T-helper 17 cell (primary cell): ENCODE measurements at places on chromosomes 16 and 17.
A peak's percentile ranks its signal among the peaks of the same experiment; 100 is the strongest.

DNA sequence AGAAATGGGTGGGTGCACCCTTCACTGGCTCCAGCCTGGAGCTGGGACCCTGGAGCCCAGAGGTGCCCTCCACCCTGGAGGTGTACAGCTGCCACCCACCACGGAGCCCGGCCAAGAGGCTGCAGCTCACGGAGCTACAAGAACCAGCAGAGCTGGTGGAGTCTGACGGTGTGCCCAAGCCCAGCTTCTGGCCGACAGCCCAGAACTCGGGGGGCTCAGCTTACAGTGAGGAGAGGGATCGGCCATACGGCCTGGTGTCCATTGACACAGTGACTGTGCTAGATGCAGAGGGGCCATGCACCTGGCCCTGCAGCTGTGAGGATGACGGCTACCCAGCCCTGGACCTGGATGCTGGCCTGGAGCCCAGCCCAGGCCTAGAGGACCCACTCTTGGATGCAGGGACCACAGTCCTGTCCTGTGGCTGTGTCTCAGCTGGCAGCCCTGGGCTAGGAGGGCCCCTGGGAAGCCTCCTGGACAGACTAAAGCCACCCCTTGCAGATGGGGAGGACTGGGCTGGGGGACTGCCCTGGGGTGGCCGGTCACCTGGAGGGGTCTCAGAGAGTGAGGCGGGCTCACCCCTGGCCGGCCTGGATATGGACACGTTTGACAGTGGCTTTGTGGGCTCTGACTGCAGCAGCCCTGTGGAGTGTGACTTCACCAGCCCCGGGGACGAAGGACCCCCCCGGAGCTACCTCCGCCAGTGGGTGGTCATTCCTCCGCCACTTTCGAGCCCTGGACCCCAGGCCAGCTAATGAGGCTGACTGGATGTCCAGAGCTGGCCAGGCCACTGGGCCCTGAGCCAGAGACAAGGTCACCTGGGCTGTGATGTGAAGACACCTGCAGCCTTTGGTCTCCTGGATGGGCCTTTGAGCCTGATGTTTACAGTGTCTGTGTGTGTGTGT, 46.8 kb downstream of the IL21R start:
- H3K4me3 ChIP-seq: no peak overlapping the region
- peak overlapping the region; percentile 90 for H3K27ac ChIP-seq
- H3K36me3 ChIP-seq: peaks cover 12% of the 10 kb centered on the region
- peaks cover 50% of the 10 kb centered on the region for H3K4me1 ChIP-seq
- H3K27me3 ChIP-seq: no peaks in the 10 kb centered on the region

DNA sequence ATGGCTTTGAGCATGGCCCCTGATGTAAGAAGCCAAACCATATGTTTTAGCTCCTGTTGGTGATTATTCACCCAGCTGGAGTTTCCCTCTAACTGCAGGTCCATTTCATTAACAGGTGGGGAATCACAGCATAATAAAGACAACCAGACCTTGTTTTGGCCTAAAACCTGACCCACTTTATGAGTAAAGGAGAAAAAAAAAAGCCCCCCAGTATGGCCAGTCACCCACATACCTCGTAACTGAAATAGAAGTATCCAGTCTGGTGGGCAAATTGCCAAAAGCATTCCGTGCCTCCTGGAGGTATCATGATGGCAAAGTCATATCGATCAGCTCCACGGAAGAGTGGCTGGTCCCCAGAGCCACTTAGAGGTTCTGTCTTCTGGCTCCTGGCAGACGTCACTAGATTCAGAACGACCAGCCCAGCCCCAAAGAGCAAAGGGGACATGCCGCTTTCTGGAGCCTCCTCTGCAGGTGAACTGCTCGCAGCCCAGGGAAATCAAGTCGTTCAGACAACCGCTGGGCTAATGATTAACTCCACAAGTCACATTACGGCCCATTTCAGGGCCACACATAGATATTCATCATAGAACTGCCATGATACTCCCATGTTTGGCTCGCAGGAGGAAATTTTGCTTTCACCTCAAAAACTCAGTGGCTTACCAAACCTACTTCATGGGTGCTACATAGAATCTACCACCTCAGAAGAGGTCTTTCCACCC, at the start of gene TMED6:
Gene TMED6, minus strand, starts transcription at position 478 of the 719 bp plus-strand sequence. Its CDS starts 33 bp downstream, at position 445.
- H3K27ac ChIP-seq: peak within 1 kb of the TSS; percentile 37
- H3K36me3 ChIP-seq: peaks cover 6% of the 10 kb centered on the region
- peaks cover 4% of the 10 kb centered on the region for H3K4me1 ChIP-seq

GRCh38 chr16:23948949-23949411, 113.2 kb downstream of the PRKCB start:
- H3K4me3 ChIP-seq: peak overlapping the region; percentile 93
- no peaks in the 10 kb centered on the region for H3K36me3 ChIP-seq
- DNase-seq: peak; percentile 10
- peak overlapping the region; percentile 96 for H3K27ac ChIP-seq
- no peaks in the 10 kb centered on the region for H3K27me3 ChIP-seq

GRCh38 chr16:67246756-67247191, 507 bp downstream of the FHOD1 start:
- peaks cover 2% of the 10 kb centered on the region for H3K36me3 ChIP-seq
- H3K27me3 ChIP-seq: peaks cover 12% of the 10 kb centered on the region
- DNase-seq: no peak
- peak overlapping the region; percentile 93 for H3K4me3 ChIP-seq

GRCh38 chr16:86899757-86900156, 321.4 kb downstream of the FOXL1 start:
- no peak overlapping the region for H3K27ac ChIP-seq
- H3K4me3 ChIP-seq: no peak overlapping the region
- no peaks in the 10 kb centered on the region for H3K4me1 ChIP-seq
- H3K36me3 ChIP-seq: no peaks in the 10 kb centered on the region
- no peak for DNase-seq
- peaks cover 31% of the 10 kb centered on the region for H3K27me3 ChIP-seq
